ENCODE measurements at places on chromosomes 13 and 19. TPM values are rescaled to one million over a fixed set of nuclear protein-coding genes. Genes with fewer than 3 reads are reported as not detected.
A peak's percentile ranks its signal among the peaks of the same experiment; 100 is the strongest.

The ZNF439 gene
- total RNA-seq, result 2.5 TPM

DNA sequence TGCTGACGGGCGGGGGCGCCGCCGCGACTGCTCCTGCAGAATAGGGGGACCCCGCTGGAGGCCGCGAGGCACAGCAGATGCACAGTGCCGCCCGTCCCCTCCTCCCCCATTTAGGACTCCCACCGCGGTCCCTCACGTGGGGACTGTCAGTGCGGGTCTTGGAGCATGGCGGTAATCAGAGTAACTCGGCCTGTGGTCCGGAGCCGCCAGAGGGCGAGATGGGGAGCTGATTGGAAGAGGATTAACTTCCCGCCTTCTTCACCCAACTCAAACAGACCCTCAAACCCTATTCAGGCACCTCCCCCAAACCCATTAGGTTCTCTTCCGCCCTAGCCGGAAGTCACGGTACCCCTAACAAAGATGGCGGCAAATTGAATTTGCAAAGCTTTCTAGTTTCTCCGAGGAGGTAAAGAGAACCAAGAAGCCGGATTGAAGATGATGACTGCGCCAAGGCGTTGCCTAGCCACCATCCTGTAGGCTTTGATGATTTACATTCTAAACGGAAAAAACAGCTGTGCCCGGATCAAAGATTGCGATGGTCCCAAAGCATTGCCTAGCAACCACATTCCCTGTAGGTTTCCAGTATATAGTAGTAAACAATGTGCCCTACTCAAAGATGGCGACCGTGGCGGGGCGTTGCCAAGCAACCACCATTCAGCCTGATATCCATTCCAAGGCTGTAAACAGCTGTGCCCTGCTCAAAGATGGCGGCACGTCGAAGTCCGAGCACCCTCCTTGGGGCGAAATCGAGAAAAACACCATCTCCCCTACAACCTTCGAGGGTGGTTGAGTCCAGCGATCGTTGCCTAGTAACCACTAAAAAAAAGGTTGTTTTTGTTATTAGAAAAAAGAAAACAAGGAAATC is at the start of gene FUZ:
TSS of gene FUZ (minus strand) at position 296 of the 865 bp plus-strand sequence. CDS start at position 110, 186 bp downstream.
- H3K27ac ChIP-seq, result peak within 1 kb of the TSS; percentile 99
- DNase-seq, result peak; percentile 94
- H3K4me3 ChIP-seq, result peak within 1 kb of the TSS; percentile 99
- H3K36me3 ChIP-seq, result peaks cover 4% of the 10 kb centered on the region

The OR4F17 gene
- not detected for total RNA-seq

The PABPC3 gene
- total RNA-seq, result 0.29 TPM

The UBL3 gene
- total RNA-seq, result 47.7 TPM

GRCh38 chr13:80306337-80306972 is 34.5 kb downstream of the SPRY2 start:
- DNase-seq, result no peak
- H3K4me1 ChIP-seq, result peaks cover 4% of the 10 kb centered on the region
- H3K27me3 ChIP-seq, result no peaks in the 10 kb centered on the region
- no peak overlapping the region for H3K4me3 ChIP-seq
- peaks cover 7% of the 10 kb centered on the region for H3K36me3 ChIP-seq
- no peak overlapping the region for H3K27ac ChIP-seq

- H3K36me3 ChIP-seq, result peaks cover 9% of the 10 kb centered on the region
- no peak overlapping the region for H3K4me3 ChIP-seq
- no peak overlapping the region for H3K27ac ChIP-seq
- peak; percentile 52 for DNase-seq
Observed at GRCh38 chr19:36254848-36255247, 39.9 kb downstream of the ZNF146 start.

DNA sequence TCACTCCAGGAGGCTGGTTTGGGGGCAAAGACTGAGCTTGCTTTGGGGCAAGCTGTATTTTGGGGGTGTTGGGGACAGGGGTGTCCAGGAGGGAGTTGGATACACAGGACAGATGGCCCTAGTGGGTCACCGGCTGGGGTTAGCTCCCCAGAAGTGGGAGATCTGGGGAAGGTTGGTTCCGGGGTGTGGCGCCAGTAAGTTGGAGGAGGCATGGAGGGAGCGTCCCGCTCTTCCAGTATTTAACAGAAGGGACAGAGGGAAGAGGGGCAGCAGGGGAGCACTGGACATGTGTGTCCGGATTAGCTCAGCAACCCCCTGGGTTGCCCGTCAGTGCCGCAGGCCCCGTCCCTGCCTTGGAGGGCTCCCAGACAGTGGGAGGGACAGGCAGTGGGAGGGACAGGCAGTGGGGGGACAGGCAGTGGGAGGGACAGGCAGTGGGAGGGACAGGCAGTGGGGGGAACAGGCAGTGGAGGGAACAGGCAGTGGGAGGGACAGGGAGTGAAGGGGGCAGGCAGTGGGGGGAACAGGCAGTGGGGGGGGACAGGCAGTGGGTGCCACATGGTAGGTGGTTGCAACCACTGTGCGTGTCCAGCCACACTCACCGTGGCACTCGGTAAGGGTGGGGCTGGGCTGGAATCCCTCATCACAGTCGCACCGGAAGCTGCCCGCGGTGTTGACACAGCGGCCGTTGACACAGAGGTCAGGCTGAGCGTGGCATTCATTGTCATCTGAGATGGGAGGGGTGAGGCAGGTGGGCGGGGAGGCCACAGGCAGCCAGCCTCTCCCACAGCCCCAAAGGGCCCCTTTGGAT is 33.2 kb downstream of the CCL25 start:
- no peaks in the 10 kb centered on the region for H3K4me1 ChIP-seq
- peaks cover 13% of the 10 kb centered on the region for H3K36me3 ChIP-seq
- no peaks in the 10 kb centered on the region for H3K27me3 ChIP-seq
- no peak overlapping the region for H3K4me3 ChIP-seq
- DNase-seq, result no peak

DNA sequence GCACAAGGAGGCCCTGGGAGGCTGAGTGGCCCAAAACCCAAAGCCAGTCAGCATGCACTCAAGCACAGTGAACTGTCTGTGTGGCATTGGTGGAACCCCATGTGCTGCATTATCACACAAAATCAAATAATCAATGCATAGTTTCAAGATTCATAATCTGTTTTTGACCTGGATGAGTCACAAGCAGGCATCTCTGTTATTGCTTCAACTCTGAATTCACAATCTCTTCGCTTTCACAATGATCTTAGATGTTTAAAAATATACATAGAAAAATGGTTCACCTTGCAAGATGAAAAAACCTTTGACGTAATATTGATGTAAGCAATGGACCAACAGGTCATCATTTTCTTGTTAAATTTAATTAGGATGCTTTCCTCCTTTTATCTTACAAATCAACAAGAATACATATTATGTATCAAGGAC is 455.4 kb downstream of the IRS2 start:
- peaks cover 9% of the 10 kb centered on the region for H3K4me1 ChIP-seq
- no peak for DNase-seq
- H3K36me3 ChIP-seq, result no peaks in the 10 kb centered on the region
- no peak overlapping the region for H3K4me3 ChIP-seq
- H3K27ac ChIP-seq, result no peak overlapping the region
- no peaks in the 10 kb centered on the region for H3K27me3 ChIP-seq

- DNase-seq, result no peak
- H3K27me3 ChIP-seq, result peaks cover 15% of the 10 kb centered on the region
- no peak overlapping the region for H3K4me3 ChIP-seq
- H3K27ac ChIP-seq, result no peak overlapping the region
- H3K36me3 ChIP-seq, result no peaks in the 10 kb centered on the region
Observed at GRCh38 chr13:53159431-53159830, 130.8 kb downstream of the OLFM4 start.

The AP3D1 gene
- 139 TPM for total RNA-seq

The ZNF69 gene
- 20.1 TPM for total RNA-seq

The FGF14 gene
- 4.2 TPM for total RNA-seq

DNA sequence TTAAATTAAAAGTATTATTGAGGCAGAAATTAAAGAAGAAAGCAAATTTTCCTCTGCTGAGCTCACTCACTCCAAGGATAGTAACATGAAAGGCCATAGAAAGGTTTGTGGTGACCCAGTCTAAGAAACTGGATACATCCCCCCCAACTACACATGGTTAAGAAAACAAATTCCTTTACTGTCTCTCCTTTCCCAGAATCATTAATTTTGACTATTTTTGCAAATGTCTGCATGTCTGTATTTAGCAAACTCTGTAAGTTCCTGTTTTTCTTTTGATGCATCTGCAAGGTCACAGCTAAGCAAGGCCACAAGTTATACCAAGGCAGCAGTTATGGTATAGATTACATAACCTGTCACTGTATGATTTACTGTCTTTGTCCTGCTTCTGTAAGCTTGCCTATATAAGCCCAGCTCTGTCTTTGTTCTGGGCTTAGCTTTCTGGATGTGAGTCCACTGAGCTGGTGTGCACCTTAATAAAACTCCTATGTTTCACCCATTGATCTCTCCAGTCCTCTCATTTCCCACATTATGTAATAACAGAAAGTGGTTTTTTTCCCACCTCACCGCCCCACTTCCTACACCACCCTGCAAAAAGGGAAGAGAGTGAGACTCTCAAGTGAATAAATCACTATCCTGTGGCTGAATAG is 8.5 kb upstream of the ZNF83 start:
- peak overlapping the region; percentile 14 for H3K4me3 ChIP-seq
- H3K27ac ChIP-seq, result peak overlapping the region; percentile 75
- peaks cover 45% of the 10 kb centered on the region for H3K36me3 ChIP-seq
- DNase-seq, result no peak

DNA sequence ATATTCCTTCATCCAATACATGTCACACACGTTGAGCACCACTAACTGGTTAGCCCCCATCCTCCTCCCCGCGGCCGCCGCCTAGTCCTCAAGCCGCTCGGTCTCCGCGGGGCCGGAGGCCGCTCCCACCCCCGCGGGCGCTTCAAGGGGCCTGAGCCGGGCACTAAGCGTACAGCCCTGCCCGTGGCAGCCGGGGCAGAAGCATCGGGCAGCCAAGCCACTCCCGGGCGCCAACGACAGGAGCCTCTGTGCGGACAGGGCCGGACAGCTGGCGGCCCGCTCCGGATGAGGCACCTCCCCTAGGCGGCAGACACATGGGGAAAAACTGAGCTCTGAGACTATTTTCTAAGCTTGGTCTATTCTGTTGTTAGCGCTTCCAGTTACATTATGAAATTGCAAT is 2.8 kb upstream of the ZNF543 start:
- H3K27ac ChIP-seq, result no peak overlapping the region
- H3K4me1 ChIP-seq, result peaks cover 13% of the 10 kb centered on the region
- no peaks in the 10 kb centered on the region for H3K36me3 ChIP-seq
- H3K4me3 ChIP-seq, result no peak overlapping the region

DNA sequence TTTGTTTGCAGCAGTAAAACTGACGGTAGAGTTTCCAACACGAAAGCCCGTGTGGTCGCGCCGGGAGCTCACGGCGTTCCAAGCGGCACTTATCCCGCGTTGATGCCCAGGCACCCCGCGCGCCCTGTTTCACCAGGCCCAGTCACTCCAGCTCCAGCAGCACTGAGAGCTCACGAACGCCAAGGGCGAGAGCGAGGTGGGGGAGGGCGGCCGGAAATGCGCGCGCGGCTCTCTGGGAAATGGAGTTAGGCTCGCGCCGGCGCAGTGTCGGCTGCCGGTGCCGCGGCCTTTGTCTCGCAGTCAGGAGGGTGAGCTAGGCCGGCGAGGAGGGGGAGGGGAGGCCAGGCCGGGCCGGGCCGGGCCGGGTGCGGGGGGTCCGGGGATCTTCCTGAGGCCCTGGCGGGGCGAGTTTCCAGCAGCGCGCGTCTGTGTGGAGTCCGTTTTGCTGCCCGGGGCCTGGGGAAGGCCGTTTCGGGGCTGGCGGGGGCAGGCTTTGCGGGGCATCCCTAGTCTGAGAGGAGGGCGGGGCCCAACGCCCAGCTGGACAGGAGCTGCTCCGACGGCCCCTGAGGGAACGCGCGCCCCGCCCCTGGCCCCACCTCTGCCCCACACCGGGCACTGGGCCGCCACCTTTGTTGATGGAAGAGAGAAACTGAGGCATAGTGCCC is at the start of gene ZNF135:
TSS of gene ZNF135 (plus strand) at position 280 of the 668 bp plus-strand sequence. CDS start 721 bp downstream, outside the sequence.
- H3K27ac ChIP-seq, result peak within 1 kb of the TSS; percentile 97
- peaks cover 27% of the 10 kb centered on the region for H3K36me3 ChIP-seq
- peaks cover 7% of the 10 kb centered on the region for H3K4me1 ChIP-seq

- H3K4me1 ChIP-seq, result peaks cover 28% of the 10 kb centered on the region
- H3K27ac ChIP-seq, result no peak overlapping the region
- no peaks in the 10 kb centered on the region for H3K27me3 ChIP-seq
- H3K4me3 ChIP-seq, result peak overlapping the region; percentile 17
Observed at GRCh38 chr19:55391702-55392615, 6.2 kb downstream of the RPL28 start.

The MYH14 gene
- 225 TPM for total RNA-seq

- H3K4me3 ChIP-seq, result no peak overlapping the region
- no peak overlapping the region for H3K27ac ChIP-seq
- H3K36me3 ChIP-seq, result peaks cover 74% of the 10 kb centered on the region
- no peaks in the 10 kb centered on the region for H3K27me3 ChIP-seq
- no peak for DNase-seq
- H3K4me1 ChIP-seq, result no peaks in the 10 kb centered on the region
Observed at GRCh38 chr19:43842007-43842406, 14.9 kb downstream of the ZNF283 start.

The PPM1N gene
- total RNA-seq, result 0.48 TPM

DNA sequence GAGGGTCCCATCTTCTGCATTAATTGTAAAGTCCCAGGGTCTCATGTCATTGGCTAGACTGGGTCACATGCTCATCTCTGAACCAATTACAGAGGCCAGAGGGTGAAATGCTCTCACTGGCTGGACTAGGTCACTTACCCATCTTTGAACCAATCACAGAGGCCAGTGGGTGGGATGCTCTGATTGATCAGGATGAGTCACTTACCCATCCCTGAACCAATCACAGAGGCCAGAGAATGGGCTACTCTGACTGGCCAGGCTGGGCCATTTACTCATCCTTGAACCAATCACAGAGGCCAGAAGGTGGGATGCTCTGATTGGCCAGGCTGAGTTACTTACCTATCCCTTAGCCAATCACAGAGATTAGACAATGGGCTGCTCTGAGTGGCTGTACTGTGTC is 5.3 kb downstream of the MISP start:
- H3K4me1 ChIP-seq, result peaks cover 7% of the 10 kb centered on the region
- no peaks in the 10 kb centered on the region for H3K27me3 ChIP-seq
- no peaks in the 10 kb centered on the region for H3K36me3 ChIP-seq
- no peak for DNase-seq

DNA sequence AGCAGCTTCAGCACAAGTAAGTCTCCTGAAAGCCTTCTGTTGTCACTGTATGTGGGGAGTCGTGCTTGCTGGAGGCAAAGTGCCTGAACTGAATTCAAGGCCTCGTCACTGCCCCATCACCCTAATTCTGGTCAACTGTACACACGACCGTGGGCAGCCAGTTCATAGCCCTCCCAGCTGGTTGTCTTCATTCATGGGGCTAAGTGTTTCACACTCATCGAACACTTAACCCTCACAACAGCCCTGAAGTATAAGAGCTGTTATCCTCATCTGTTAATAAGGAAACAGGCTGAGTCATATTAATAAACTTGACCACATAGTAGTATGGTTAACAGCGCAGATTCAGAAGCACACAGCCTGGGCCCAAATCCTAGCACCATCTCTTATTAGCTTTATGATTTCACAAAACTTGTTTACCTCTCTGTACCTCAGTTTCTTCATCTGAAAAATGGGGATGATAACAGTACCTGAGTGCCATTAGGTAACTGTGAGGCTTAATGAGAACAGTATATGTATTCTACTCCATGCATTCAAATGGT is 66.7 kb downstream of the CDADC1 start:
- H3K36me3 ChIP-seq, result peaks cover 4% of the 10 kb centered on the region
- H3K27ac ChIP-seq, result peak overlapping the region; percentile 70
- no peak for DNase-seq
- peaks cover 4% of the 10 kb centered on the region for H3K4me1 ChIP-seq
- H3K27me3 ChIP-seq, result no peaks in the 10 kb centered on the region

- H3K27ac ChIP-seq, result no peak overlapping the region
- no peak for DNase-seq
- no peaks in the 10 kb centered on the region for H3K36me3 ChIP-seq
- H3K27me3 ChIP-seq, result peaks cover 3% of the 10 kb centered on the region
- H3K4me1 ChIP-seq, result no peaks in the 10 kb centered on the region
- H3K4me3 ChIP-seq, result no peak overlapping the region
Observed at GRCh38 chr13:50612717-50613116, 230.8 kb downstream of the DLEU7 start.
